ENCODE measurements at places on chromosomes 2 and 18.

- DNase-seq, result no peak
These were observed 14.8 kb downstream of the SERPINE2 start for GRCh38 chr2:224024270-224024669.

DNA sequence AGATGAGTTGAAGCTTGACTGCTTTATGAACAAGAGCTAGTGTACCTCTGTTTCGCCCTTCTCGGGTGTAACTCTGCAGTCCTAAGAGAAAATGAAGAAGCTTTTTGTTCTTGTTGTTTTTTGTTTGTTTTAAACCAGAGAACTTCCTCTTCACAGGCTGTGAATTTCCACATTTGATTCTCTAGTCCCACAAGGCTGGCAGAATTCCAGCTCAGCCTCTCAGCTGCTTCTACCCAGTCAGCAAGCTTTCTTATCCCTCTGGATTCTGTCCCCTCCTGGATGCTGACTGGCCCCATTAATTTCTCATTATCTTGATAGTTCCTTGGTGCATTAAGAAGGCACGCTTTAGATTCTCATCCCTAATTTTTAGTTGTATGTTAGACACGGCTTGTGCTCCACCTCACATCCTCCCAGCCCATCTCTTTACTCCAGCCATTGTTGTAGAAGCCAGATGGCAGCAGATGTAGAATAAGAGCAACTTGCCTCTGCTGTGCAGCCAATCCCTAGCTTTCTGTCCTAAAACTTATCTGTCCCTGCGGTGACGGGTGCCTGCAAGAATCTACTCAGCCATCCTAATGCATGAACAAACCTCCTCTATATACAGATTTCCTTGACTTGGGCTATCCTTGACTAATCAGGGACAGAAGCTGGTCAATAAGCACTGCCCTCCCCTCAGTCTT, 12.3 kb upstream of the RESP18 start:
- no peak for DNase-seq

DNA sequence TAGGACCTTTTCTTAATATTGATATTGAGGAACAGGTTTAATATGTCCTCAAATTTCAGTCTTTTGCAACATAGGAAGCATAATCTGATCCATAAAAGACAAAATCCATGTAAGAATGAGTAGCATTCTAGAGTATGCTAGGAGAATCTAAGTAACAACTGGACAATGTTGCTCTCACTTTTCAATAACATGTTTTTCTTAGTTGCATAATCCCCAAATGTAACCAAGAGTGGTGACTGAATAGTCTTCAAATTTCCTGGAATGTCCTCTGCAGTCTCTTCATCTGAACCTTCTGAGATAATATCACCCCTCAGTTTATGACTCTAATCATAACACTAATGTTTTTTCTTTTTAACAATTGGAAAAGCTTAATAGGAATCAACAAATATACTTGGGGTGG, 110.0 kb upstream of the ZEB2 start:
- no peak for DNase-seq

GRCh38 chr2:153870308-153870707, 1.4 kb upstream of the GALNT13 start:
- no peak for DNase-seq

- no peak for DNase-seq
These were observed 99.4 kb upstream of the IL1R2 start for GRCh38 chr2:101892377-101892776.

- no peak for DNase-seq
These were observed 58.1 kb upstream of the PELI1 start for GRCh38 chr2:64202206-64202845.

- no peak for DNase-seq
These were observed 10.0 kb upstream of the STPG4 start for GRCh38 chr2:47165001-47165555.
